ENCODE measurements at places on chromosomes 2 and 18. TPM values are rescaled to one million over a fixed set of nuclear protein-coding genes. Genes with fewer than 3 reads are reported as not detected.

TEKT4 gene
- total RNA-seq = 0.10 TPM

DNA sequence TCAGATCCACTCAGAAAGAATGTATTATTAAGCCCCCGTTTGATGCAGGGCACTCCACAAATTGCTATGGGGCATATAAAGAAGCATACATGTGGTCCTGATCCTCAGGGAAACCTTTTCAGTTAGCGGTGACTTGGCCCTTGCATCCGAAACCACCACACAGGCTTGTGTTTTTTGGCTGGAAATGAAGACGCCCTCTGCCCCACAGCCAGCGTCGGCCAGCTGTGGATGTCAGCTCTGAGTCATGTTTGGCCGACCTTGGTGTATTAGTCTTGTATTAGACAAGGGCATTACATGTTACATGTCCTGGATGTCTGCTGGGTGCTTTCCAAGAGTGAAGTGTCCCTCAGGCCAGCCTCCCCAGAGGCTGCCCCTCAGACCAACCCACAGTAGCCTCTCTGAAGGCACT is 107.6 kb upstream of the MAP3K20 start:
- peak; percentile 73 for DNase-seq

AMER3 gene
- not detected for total RNA-seq

DNA sequence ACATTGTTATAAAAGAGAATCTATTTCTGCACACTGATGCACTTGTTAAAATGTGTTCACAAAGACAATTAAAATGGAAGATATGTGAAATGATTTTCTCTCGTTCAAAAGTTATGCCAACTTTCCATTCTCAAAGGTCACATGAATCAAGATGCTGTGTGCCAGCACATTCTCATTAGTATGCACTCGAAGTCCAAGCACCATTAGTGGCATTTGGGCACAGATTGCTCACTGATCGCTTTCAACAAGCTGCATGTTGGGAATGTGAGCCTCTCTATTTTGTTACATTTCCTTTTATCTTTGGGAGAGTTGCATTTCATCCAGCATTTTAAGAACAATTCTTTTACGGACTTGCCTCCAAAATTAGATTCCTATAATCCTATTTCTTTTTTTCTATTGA is 398.9 kb downstream of the FBXO15 start:
- no peak for DNase-seq

- DNase-seq = peak; percentile 1
Measured at GRCh38 chr18:47323158-47323557, 71.7 kb upstream of the SKOR2 start.

GRCh38 chr2:232416521-232417470 is 10.2 kb downstream of the ALPG start:
- no peak for DNase-seq

GRCh38 chr2:237053066-237053465 is 32.6 kb upstream of the COPS8 start:
- no peak for DNase-seq

DNA sequence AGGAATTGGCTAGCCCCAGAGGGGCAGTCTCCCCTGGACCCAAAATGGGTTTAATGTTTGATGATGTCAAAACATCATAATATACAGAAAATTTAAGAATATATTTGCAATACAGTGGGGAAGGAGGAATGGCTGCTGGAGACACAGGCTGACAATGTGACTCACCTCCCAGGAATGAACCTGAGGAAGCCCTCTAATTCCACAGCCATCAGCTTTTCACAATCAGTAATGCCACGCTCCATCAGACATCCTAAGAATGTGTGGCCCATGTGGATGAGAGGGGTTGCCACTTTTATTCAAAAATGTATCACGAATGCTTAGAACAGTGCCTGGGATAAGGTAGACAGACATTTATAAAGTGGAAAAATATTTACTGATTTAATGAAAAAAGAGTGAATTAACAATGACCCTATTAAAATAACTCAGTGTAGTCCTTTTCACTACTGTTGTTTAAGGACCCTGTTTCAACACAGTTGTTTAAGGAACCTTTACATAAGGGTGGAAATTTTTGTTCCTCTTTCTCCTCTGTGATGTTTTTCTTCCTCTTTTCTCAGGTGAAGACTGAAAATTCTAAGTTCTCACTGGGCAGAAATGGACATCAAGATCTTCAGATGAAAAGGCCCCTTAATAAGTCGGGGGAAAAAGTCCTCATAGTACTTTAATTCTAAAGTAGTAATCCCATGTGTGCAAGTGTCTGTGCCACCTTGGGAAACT is 17.5 kb upstream of the TMEM163 start:
- peak; percentile 95 for DNase-seq

DNA sequence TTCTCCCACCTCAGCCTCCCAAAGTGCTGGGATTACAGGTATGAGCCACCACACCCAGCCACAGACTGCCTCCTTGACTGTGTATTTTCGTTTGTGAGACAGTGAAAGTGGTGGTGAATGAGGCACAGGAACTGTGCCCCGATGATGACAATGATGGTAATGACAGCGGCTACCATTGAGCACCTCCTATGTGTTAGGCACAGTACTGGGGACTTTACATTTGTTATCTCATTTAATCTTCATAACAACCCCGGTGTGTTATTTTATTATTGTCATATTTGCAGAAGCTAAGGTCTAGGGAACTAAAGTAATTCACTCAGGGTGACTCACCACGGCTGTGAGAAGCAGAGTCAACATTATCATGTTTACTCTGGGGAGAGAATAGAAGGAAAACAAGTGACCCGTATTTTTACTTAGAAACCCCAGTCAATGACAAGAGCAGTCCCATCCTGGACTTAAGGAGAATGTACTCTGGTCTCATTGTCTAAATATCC is 77.6 kb upstream of the ALPP start:
- DNase-seq = peak; percentile 60

SLC20A1 gene
- total RNA-seq = 91.2 TPM

RFTN2 gene
- total RNA-seq = under 0.01 TPM

- DNase-seq = no peak
Measured at GRCh38 chr2:205462681-205463345, 219.5 kb upstream of the NRP2 start.

LYPD6 gene
- total RNA-seq = 1.6 TPM

CDH2 gene
- total RNA-seq = 106 TPM

GRCh38 chr2:155696571-155696970 is 636.0 kb downstream of the NR4A2 start:
- DNase-seq = no peak

- peak; percentile 89 for DNase-seq
Measured at GRCh38 chr2:40360652-40361051, 91.2 kb downstream of the SLC8A1 start.

DNA sequence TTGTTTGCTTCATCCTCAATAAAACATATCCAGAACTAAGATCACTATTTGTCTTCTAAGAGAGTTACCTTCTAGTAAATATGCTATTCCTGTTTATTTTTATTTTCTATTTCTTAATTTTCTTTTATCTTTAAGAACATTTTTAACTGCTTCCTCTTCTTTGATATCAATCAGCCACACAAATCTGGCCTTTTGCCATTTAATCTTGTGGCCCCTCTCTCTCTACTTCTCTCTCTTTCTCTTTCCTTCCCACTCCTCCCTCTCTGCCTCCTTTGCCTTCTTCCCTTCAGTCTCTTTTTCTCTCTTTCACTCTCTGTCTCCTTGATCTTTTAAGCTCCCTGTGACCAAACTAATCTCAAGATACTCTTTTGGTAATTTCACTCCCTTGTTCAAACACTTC is 108.4 kb downstream of the GRB14 start:
- no peak for DNase-seq

DYNAP gene
- not detected for total RNA-seq

- no peak for DNase-seq
Measured at GRCh38 chr2:198595721-198596120, 791.3 kb downstream of the PLCL1 start.

- no peak for DNase-seq
Measured at GRCh38 chr18:42033137-42033810, 78.2 kb downstream of the PIK3C3 start.

- DNase-seq = no peak
Measured at GRCh38 chr2:192026825-192027120, 168.0 kb downstream of the TMEFF2 start.

DNA sequence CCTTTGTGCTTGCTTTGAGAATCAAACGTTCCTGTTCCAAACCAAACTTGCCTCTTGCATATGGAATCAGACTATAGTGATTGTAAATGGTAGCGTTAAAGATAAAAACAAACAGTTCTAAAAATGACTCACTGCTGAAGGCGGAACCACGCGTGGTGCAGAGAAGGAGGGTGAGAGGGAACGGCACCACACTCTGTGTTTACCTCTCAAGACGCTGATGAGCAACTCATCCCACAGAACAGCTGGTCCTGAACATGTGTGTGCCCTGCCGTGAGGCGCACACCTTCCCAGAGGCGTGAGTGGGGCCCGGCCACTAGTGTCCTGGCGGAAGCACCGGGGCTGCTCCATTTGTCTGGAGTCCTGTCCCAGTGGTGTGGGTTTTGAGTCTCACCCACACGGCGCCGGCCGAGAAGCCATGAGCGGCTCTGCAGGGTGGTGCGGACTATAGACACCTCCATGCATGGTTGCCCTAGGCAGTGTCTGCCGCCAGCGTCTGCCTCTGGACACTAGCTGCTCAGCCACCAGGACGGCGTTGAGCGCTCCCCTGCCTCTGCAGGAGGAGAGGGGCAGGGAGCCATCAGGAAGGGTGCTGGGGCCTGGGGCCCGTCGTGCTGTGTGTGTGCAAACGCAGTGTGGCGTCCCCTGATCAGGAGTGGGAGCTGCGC is 52.1 kb downstream of the NFATC1 start:
- no peak for DNase-seq

DNA sequence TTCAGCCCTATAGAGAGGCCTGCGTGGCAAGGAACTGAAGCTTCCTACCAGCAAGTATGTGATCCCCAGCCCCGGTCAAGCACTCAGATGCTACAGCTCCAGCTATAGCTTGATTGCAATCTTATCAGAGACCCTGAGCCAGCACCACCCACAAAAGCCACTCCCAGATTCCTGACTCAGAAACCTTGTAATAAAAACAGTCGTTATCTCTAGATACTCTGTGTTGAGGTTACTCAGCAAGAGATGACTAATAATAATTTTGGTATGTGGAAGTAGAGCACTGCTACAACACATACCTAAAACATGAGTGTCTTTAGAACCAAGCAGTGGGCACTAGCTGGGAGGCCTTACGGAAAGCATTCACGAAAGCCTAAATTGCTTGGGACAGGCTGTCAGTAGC is 216.9 kb downstream of the UXS1 start:
- peak; percentile 40 for DNase-seq

GRCh38 chr2:197209246-197209645 is 101.3 kb downstream of the ANKRD44 start:
- peak; percentile 72 for DNase-seq

GRCh38 chr2:84493514-84493913 is 22.8 kb upstream of the DNAH6 start:
- DNase-seq = peak; percentile 56

Data from renal cortical epithelial cell (primary cell).